ENCODE measurements at places on chromosomes 16 and 17.

DNA sequence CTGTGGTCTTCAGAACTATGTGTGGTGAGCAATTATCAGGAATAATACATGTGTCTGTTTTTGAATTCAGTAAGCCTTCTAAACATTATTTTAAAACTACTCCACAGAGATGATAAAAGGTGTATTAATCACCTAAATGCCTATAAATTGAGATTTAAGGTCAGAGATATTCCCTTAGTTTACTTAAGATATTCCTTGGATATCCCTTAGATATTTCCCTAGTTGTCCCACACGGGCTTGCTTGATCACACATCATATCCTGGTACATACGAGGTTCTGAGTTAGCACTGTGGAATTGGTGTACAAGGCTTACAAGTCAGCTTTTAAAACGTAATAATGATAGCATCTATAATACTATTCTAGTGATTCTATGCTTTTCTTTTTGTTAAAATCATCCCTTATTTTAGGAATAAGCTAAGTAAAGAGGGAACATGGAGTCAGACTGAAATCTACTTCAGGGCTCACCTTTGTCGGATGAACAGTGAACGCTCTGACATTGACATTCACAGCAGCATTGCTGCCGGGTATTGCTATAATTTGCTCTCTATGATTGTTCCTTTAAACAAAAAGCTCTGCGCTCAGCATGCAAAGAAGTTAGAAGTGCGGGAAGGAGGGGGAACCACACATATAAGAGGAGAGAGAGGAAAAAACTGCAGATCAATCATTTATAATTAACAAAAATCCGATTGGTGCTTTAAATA, 136.5 kb downstream of the SKAP1 start:
- DNase-seq = peak; percentile 20

DNA sequence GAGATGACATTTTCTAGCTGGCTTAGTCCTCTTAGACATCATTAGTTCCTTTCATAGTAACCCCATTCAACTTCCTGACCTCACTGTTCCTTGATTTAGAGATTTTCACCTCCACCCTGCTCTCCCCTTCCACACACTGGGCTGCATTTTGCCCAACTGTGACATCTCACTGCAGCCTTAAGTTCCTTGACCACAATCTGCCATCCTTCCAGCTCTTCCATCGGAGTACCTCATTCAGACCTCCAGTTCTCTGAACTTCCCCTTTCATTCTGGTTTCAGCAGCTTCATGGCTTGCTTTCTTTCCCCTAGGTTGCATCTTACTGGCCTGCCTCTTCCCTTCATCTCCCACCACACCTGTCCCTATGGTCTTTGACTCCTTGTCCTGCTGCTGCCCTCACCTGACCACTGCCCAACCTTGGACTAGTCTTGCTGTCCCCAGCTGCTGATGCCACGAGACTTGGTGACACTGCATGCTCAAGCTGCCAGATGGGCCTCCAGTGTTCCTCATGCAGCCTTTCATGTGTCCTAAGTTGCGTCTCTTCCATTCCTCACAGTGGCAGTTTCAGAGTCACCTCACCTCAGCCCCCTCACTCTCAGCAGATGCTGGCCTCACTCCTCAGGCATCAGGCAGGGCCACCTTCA, 40.8 kb downstream of the NUP88 start:
- no peak for DNase-seq

DNA sequence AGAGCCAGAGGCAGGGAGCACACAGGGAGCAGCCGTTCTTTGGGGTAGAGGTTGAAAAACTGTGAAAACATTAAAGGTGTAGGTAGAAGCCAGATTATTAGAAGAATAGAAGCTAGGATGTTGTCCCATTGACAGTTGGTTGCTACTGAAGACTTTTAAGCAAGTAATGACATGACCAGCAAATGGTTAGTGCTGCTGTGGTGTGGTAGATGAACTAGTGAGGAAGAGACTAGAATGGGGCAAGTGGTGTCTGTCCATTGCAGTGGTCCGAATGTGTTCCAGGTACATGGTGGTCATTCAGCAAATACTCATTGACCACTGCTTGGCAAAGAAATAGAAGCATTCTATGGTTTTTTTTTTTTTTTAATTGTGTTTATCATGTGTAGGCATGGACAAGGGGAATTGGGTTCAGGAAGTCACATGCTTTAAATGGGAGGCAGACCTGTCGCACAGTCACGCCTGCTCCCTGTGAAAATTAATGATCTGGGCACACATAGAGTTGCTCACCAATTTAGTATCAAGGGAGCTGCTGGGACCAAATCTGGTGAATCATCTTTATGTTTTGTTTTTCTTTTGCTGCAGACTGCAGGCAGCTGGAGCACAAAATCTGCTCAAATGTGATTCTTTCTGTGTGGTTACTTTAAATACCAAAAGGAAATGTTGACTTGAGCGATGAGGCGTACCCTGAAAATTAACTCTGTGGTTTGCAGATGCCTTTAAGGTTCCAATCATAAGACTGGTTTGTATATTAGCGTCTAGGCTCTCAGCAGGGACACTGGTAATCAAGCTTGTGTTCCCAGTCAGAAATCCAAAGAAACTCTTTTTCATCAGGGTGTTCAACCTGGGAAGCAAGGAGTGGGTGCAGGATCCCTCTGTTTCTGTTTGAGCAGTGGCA, 30.7 kb downstream of the YPEL2 start:
- DNase-seq = no peak

DNA sequence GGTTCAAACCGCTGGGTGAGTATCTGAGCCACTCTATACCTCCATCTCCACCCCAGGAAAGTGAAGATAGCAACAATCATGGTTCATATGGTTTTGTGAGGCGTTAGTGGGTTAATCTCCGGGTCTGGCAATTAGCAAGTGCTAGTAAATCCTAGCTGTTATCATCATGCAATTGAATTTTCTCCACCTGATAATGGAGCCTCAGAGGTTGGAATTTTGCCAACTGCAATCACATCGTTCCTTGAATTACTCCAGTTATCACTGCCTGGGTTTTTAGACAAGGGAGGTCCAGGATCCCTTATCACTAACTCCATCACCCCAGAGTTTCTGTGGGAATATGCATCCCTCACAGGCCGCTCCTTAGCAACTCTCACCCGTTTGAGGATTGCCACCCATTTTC, 311.5 kb downstream of the RBFOX1 start:
- DNase-seq = no peak

GRCh38 chr17:57955183-57955931, at the start of gene CUEDC1:
CUEDC1 (minus strand) TSS chr17:57955412; CDS start chr17:57885564, 69,848 bp downstream.
- no peak for DNase-seq

GRCh38 chr16:68037841-68038597, 14.9 kb downstream of the DUS2 start:
- DNase-seq = no peak

- no peak for DNase-seq
Measured at GRCh38 chr16:3879258-3879886, 1.1 kb downstream of the CREBBP start.

GRCh38 chr17:12398441-12399051, 267.1 kb upstream of the MYOCD start:
- no peak for DNase-seq

- DNase-seq = no peak
Measured at GRCh38 chr17:8052256-8053252, 13.7 kb downstream of the ALOX15B start.

- no peak for DNase-seq
Measured at GRCh38 chr17:66775271-66775670, 59.6 kb upstream of the CACNG5 start.

DNA sequence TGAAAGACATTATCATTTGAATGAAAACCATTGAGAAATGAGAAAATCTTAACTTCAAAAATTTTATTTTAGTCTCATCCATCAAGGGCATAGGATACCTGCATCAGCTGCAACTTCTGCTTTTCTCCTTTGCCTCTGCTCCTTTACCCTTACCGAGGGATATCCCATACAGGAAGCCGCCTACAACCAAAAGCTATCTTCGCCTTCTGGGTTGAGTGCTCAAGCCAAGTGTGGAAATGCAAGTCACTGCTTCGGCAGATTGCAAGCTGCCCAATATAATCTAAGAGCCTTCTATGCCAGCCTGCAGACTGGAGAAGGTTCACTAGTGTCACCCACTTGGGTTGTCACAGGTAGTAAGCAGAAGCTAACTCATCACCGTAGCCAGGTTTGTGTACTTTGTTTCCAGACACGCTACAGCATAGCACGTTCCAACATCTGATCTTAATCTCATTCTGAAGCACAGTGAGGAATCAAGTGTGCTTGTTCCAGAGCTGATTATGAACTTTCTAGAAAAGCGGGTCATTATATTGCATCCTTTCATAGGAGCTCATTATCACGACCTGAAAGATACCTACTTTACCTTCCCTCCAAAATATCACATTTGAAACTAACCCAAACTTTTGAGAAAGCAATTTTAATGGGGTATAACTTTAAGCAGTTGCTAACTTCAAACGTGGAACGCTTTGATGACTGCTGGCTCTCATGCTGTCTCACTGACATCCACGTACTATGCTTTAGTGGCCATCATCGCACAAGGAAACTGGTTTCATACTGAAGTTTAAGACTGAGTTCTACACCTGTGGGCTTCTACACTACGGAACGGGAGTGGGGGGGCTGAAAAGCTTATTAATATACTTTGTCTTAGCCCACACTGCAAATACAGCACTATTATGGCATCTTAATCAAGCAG, 8.0 kb upstream of the UNK start:
- no peak for DNase-seq

DNA sequence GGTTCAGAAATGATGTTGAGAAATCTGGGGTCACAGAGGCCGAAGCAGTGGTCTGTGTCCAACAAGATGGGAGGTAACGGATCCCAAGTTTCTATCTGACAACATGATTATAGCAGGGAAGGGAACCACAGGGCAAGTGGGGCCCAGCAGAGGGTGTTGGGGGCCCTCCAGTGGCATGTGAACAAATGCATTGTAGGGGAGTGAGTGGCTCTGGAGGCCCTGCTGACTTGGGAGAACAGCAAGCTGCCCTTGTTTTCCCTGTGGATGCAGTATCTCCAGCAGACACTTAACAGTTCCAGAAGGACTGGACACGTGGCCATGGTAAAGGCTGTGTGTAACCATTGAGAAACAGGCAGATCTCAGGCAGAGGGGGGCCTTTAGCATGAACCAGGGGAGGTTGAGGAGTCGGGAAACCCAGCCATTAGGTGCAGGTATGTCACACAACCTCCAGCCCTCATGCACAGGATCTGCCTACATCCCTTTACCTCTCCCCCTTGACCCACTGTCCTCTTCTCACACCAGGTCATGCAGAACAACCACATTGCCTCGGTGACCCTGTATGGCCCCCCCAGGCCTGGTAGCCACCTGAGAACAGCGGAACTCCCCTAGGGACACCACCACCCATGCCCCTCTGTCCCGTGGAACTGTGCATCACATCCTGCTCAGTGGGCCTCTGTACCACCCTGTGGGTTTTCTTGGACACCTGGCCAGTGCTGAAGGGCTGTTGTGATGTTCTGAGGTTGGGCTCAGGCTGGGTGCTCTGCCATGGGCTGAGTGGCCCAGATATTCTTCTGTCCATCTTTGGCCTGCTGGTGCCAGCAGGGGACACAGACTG, 4.1 kb downstream of the B3GNT9 start:
- DNase-seq = no peak

- DNase-seq = no peak
Measured at GRCh38 chr17:47959825-47960655, 2.4 kb upstream of the PRR15L start.

DNA sequence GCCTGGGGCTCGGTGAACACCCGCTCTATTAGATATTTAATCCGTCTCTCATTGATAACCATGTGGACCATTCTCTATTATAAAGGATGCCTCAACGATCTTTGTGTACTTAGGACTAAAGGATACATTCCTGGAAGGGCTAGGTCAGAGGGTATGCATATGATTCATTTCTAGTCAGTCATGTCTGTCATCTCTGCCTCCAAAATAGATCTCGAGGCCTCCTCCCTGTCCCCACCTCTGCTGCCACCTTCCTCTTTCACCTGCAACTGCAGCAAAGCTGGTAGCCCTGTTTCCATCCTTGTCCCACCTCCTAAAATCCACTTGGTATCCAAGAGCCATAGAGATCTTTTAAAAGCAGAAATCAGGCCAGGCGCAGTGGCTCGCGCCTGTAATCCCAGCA, 121.5 kb downstream of the KATNIP start:
- DNase-seq = no peak

- DNase-seq = no peak
Measured at GRCh38 chr16:58449306-58449705, 50.6 kb upstream of the NDRG4 start.

DNA sequence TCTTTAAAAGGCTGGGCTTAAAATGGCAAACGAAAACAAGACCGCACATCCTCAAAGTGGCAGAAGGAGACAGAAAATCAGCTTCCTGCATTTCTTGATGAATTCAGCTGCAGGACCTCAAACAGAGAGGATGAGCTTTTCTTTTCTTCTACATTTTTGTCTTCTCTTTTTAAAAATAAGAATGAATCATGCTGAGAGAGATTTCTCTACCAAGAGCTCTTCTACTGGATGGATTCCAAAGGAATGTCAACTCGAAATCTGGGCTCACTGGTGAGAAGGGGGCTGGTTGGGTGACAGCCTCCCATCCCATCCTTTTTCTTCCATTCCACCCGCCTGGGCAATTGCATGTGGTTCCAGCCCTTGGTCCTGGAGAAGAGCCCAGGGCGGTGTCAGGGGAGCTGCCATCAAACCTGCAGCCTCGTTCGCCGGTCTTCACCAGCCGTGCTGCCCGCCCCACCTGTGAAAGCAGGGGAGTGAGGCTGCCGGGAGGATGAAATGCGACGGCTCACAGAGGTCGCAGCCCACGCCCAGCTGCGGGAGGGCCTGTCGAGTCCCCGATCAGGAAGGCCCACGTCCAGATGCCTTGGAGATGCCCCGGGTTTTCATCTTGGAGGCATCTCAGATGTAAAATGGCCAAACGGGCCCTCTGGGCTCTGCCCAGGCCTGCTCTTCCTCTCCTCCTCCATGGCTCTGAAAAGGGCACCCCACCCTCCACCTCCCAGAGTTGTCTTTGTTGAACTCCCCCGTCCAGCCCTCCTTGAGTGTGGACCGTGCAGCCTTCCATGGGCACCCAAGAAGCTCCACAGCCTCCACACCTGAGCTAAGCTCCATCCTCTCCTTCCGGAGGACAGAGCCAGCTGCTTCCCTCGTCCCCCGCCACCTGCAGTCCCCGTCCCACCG, 121.9 kb downstream of the FOXL1 start:
- no peak for DNase-seq

DNA sequence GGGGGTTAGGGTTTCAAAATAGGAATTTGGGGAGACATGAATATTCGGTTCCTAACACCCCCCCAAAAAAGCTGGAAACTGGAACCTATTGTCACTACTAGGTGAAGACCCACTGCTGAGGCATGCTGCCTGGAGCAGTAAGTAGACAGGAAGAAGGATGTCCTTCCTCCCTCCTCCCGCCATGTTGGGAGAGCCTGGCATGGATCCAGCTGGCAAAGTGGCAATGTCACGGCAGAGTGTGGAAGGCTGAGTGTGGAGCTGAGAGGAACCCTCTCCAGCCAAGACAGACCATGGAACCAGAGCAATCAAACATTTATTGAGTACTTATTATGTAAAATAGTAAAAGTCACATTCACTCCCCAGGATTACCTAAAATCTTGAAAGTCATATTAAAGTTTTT, 49.0 kb downstream of the CCDC182 start:
- DNase-seq = no peak

Measured in kidney capillary endothelial cell (primary cell).